ENCODE measurements at places on chromosomes 7 and 10.
A peak's percentile ranks its signal among the peaks of the same experiment; 100 is the strongest.

DNA sequence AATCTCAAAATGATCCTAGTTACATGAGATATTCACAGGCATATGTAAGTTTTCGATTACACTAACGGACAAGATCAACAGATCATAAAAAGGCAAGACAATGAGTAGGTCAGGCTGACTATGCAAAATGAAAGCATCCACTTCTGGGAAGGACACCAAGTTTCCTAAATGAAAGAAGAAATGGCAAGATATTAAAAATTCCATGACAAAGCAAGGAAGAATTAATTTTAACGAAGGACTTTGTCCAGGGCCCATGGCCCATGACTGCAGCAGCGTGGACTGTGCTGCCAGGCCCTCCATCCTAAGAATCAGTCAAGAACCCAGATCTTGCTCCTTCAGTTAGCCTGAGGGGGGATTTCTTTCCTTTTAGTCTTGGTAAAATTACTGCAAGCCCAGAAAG lies 182.4 kb upstream of the FRMD4A start:
- no peak for DNase-seq

DNA sequence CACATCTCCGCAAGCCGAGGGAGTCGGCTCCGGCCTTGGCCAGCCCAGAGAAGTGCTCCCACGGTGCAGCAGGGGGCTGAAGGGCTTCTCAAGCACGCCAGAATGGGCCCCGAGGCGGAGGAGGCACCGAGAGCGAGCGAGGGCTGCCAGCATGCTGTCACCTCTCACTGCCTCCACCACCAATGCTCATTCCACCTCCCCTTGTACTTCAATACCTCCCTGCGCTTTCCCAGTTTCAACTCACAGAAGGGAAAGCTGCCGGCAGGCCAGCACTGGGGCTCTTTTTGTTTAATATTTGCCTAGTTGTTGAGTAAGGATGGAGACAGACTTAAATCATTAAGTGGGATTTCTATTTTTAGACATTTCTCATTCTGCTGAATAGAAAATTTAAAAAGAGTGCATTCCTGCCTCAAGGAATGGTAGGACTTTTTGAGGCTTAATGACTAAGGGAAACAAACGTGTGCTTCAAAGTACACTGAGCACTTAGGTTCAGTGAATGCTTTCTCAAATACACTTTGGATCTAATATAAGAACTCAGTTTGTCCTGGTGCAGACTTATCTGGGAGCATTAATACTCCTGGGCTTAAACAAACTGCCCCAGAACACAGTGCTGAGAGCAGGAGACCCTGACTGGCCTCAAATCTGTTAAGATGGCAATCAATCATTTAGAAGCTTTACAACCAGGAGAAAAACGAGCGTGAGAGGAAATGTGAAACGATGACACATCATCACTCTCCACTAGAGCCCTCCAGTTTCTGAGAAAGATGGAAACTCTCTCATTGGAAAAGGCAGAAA lies 131.2 kb downstream of the RALA start:
- no peak for DNase-seq

DNA sequence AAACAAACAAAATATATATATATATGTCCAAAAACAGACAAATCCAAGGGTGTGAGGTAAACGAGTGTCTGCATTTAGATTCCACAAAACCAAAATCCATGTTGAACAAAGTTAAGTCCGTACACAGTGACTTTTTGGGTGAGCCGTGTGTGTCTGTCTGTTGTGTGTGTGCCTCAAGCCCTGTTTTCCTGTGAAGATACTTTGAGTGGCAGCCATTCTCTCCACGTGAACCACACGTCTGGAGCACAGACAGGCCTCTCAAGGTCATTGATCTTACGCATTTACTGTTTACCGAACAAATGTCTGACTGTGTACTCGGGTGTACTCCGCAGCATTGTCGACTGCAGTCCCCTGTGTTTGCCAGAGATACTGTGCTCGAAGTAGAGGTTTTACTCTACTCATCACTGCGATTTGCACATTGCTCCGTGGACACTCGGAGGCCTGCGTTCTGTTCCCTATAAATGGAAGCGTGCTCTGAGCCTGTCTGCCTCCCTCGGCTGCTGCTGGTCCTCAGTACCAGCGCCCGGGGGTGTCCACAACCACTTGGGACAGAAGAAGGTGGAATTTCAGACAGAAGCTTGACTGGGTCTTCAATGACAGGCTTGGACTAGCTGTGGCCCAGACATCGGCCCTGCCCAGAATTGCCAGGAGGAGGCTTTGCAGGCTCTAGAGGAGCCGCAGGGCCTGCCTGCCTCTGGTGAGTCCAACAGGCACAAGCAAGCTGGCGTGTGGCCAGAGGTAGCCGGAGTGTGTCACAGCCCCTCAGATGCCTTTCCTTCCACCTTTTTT lies 22.1 kb downstream of the CYP17A1 start:
- DNase-seq: peak; percentile 93

DNA sequence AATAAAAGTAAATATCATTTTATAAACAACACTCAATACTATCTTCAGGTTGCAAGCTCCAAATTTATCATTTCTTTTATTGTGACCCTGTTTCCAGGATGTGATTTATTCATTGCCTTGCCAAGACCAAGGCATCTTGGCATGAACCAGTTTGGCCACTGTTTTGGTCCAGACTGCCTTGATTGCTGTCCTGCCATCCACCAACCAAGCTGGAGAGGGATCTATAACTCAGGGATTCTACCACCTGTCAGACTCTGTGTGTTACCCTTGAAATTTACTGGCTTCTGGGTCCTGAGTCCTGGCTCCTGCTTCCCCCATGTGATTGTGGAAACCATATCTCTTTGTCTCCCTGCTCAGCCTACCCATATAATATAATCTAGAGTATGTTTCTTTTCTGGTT lies 343.0 kb downstream of the GPAM start:
- no peak for DNase-seq

DNA sequence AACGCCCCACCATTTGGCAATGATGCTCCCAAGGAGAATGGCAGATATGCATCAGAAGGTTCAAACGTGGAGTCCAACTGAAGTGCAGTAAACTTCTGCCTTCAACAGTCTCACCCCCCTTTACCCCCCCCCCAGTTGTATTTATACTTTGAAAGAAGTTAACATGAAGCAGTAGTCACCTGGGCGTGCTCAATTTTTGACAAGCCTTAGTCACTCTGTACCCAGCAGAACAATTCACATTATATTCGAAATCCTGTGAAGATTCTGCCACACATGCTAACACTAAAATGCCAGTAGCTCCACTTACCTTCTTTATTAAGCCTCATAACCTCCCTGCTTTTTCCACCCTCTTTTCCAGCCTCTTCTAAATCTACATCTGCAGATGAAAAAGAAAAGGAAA lies 894 bp downstream of the ATXN7L1 start:
- no peak for DNase-seq

GRCh38 chr10:5927306-5927705 lies 37.3 kb downstream of the FBH1 start:
- no peak for DNase-seq

DNA sequence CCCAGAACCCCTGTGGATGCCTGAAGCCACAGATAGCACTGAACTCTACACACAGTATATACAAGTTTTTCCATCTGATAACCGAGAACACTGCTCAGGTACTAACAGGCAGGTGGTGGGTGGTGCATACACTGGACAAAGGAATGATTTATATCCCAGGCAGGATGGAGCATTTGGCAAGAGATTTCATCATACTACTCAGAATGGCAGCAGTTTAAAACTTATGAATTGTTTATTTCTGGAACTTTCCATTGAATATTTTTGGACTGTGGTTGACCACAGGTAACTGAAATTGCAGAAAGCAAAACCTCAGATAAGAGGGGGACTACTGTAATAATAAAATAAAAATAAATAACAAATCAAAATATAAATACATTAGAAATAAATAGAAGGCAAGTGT lies 10.9 kb upstream of the KCNMA1 start:
- DNase-seq: no peak

- DNase-seq: no peak
These were observed 205.7 kb downstream of the KIAA1217 start for GRCh38 chr10:24414597-24414996.

DNA sequence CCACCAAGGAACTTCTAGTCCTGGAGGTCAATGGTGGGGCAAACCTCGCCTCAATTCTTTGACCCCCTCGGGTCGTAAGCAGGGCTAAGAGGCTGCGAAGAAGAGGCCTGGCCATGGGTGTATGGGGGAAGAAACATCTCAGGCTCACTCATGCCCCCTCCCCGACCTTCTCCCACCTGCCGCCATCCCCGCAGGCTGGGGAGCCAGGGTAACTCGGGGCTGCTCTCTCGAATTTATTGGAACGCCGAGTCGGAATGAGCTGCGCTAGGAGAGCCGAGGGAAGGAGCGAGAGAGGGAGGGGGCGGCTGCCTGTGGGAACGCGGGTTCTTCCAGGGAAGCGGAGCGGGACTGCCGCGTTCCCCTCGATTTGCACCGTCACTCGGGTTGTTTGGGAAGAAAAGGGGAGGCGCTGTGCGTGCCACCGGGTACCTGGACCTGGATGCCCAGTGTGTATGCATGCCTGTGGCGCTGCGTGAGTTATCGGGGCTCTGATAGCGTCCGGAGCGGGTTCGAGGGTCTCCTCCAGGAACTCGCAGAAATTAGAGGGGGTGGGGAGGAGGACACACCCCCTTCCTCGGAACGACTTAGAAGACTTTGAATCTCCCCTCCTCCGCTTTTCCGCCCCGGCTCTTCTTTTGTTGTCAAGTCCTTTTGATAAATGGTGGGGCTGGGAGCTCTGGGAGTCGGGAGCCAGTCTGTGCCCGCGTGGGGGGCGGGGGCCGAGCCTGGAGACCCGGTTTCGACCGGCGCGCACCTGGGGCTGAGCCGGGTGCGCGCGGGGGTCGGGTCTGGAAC lies 1.8 kb upstream of the ZNF503 start:
- peak; percentile 82 for DNase-seq

DNA sequence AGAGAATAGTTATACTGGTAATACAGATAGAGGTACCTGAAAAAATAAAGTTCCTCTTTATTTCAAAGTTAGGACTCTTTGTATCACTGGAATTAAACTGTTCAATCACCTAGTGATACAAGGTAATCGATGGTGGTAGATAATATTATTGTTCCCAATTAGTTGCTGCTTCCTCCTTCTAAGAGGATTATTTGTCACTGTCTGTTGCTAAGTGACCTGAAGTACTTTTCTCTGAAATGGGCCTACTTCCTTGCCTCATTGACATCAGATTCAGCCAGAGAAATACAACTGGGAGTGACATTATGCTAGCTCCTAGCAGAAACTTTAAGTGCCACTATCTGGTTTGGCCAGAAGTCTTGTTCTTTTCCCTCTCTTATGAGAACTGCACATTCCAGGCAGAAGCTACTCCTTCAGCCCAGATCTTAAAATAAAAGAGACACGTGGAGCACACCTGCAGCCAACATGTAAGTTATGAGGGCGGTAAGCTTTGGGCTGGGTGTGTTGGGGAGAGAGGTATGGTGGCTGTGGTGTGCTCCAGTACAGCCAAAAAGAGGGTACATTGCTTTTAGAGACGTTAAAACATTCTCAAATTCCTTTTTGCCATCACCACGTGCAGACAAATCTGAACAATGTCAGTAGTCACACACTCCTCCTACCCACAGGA lies 54.8 kb downstream of the MINDY3 start:
- DNase-seq: no peak

GRCh38 chr10:87841186-87841585 lies 22.1 kb downstream of the KLLN start:
- no peak for DNase-seq

GRCh38 chr10:127150136-127150535 lies 46.3 kb downstream of the INSYN2A start:
- DNase-seq: no peak

- no peak for DNase-seq
These were observed 466.7 kb downstream of the TYW1 start for GRCh38 chr7:67463316-67463715.

- DNase-seq: no peak
These were observed 87.8 kb downstream of the LARP4B start for GRCh38 chr10:843703-844102.

GRCh38 chr7:127413962-127414361 lies 21.5 kb upstream of the ZNF800 start:
- DNase-seq: no peak

- DNase-seq: no peak
These were observed 33.1 kb downstream of the SLC18A2 start for GRCh38 chr10:117273980-117274379.

GRCh38 chr7:50735333-50735732 lies 47.4 kb downstream of the GRB10 start:
- DNase-seq: no peak

DNA sequence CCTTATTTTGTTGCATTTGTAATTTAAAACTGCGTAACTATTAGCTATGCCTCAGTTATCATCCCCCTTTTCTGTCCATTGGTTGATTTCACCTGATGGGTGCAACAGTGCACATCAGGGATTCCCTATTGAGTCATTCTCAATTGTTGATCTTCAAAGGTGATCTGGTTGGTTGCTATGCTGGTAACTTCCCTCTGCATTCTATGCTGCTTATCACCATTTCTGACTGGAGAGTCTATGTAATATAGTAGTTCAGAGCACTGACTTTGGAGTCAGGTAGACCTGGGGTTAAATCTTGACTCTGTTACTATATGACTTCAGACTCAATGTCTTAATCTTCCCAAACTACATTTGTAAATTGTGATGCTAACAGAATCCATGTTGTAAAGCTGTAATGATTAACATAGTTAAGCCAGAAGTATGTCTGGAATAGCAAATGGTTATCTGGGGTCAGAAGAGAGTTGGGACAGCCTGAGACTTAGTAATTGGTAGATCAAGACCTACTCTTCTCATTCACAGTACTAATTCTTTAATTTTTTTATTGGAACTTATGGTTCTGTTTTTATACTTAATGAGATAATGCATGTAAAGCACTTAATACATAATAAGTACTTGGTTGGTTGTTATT lies 38.1 kb downstream of the EXOC6 start:
- no peak for DNase-seq

- no peak for DNase-seq
These were observed at the start of gene ECHDC3 for GRCh38 chr10:11742009-11742778. Gene ECHDC3, plus strand, starts transcription at chr10:11742382. Its CDS starts 195 bp downstream, at chr10:11742577.

- no peak for DNase-seq
These were observed 96.9 kb upstream of the AGK start for GRCh38 chr7:141454338-141454737.

DNA sequence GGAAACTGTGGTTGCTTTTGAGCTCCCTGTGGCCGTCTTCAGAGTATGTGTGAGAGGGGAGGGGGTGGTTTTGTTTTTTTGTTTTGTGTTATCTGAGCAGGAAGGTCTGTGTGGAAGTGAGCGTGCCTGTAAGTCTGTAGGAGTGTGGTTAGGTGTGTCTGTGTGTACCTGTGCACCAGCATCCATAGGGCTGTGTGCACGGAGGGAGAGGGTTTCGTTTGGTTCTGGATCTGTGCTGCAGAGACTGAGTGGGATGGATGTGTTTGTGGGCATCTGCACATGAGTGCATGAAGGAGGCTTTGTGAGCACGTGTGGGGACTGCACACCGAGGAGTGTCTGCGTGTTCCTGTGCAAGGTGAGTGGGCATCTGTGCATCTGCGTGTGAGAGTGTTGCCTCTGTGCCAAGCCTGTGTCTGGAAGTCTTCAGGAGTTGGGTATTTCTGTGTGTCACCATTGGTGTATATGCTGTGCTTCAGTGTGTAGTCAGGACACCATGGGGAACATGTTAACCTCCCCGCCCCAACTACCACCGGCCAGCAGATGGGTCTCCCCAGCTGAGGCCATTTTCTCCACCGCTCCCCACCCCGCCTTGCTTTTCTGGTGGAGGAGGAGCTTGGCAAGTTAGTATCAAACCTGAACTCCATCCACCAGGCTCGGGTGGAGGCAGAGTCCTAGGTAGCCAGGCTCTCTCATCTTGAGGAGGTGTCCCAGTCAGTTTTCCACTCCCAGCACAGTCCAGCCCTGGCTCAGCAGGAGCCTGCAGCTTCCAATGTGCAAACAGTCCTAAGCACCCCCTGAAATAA lies 7.1 kb upstream of the TLX1 start:
- DNase-seq: peak; percentile 37

Data from sigmoid colon (tissue), 7 donors.